Activated CD8-positive, alpha-beta memory T cell treated with anti-CD3 and anti-CD28 coated beads for 1 hour (primary cell): ENCODE measurements at places on chromosomes 5 and 9.

DNA sequence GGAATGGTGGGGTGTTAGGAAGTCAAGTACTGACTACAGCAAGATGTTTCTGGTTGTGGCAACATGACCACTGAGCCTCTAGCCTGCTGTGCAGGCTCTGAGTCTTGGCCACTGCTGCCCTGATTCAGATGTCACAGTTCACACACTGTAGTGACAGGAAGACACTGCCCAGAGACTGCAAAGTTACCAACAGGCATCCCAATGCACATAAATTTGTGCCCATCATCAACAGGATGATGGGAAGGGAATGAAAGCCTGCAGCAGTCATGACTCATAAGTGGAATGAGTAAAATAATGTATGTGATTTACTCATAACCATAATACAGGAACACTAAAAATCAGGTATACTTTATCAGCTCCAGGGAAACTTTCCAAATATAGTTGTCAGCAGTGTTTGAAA, 251.6 kb upstream of the HAPLN1 start:
- DNase-seq = no peak

DNA sequence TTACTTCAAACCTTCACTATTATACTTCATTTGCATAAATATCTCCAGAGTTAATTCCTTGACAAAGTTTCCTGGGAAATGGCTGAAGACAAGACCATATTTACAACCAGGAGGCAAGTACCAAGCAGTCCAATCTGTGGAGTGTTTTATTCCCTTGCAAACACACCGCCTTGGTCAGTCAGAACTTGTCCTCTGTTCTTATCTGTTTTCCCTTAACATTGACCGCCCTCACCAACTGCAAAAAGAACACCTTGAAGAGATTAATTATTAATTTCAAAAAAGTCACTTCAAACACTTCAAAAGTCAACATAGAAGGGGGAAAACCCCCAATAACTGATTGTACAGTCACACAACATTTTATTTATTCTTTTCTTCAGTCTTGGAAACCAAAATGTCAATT, 269.0 kb upstream of the RGMB start:
- DNase-seq = no peak

DNA sequence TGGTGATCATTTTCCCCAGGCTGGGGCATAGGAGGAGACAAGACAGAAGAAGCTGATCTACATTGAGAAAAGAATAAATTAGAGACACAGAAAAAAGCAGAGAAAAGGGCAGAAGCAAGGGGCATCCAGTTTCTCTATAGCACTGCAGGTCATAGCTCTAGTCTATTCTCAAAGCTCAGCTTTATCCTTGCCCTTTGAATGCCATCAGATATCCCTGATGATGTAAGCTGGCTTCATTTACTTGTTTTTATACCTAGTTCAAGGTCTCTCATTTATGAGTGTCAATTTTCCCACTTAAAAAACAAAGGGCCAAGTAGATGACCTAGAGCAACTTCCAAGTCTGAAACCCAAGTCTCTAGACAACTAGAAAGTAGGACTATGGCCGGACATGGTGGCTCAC, 32.7 kb downstream of the FBXO10 start:
- no peak for DNase-seq

DNA sequence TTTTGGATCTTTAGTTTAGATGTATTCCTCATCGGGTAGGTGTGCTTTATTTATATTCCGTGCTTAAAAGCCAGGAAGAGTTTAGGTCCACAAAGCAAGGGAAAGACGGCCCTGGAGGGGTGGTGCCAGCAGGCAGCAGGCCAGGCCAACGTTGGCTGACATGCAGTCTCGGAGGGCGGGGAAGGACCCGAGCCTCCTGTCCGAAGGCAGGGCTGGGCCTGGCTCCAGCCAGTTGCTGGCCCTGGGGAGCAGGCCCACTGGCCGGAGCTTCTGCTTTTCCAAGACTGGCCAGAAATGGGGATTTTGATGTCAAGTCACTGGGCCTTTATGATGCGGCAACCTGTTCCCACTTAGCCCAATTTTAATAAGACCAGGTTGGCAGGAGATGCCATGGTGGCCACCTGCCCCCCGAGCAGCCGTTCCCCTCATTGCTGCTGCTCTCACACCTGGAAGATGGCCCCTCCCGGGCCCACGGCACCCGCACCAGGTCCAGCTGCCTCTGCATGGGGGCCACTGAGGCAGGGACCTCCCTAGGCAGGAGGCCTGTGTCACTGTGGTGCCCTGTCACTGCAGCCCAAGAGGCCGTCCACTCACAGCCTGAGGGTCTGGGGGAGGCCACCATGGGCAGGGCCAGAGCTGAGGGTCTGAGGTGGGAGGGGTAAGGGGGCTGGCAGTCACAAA, 23.2 kb downstream of the LPCAT1 start:
- DNase-seq = no peak
